NCI-H510A treated with DMSO at 0.1 percent for 48 hours (cell line): ENCODE measurements at places on chromosomes 4 and X.
A peak's percentile ranks its signal among the peaks of the same experiment; 100 is the strongest.

- no peak for DNase-seq
These were observed 172.0 kb downstream of the FSTL5 start for GRCh38 chr4:161991811-161992210.

GRCh38 chr4:42954963-42955669 is 62.6 kb downstream of the GRXCR1 start:
- no peak for DNase-seq

DNA sequence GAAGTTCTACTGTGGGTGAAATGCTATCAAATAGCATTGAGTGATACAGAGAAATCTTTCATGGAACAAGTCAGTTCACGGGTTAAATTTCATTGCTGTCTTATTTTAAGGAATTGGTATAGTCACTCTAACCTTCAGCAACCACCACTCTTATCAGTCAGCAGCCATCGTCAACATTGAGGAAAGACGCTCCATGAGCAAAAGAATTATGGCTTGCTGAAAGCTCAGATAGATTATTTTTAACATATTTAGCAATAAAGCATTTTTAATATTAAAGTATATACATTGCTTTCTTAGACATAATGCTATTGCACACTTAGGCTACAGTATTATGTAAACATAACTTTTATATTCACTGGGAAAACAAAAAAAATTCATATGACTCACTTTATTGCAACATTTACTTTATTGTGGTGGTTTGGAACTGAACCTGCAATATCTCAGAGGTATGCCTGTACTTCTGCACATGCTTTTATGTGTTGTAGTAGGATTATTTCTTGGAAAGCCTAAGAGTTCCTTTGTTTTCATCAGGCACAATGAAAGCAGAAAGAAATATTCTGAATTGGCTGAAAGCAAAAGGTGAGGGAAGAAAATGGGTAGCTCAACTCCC is 586.7 kb downstream of the GBA3 start:
- no peak for DNase-seq

GRCh38 chr4:176834531-176834930 is 41.8 kb upstream of the VEGFC start:
- no peak for DNase-seq

DNA sequence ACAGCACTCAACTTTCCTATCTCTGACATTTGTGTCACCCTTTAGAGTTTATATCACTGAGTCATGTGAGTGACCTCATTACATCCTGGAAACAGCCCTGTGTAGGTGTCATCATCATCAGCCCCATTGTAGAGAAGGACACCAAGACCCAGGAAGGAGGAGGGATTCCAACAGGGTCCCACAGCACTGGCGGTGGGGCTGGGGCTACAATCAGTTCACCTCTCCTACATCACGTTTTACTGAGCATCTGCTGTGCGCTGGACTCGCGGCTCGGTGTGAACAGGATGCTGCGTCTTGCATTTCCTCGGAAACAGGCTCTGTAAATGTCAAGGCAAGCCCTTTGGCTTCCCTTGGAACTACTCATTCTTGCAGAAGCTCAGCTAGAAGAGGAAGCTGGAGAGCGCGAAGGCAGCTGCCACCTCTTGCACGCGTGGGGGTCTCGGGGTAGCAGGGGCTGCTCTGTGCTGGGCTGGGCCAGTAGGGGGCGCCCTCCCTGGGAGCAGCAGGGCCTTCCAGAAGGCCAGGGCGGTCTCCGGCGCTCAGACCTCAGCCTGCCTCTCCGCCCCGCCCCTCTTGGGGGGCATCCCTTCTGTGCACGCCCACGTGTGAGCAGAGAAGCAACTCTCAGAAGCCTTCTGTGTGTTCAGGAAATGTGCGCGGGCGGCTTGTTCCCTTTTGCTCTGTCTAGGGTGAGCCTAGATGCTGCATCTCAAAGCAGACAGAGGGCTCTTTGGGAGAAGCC is 29.0 kb downstream of the REELD1 start:
- DNase-seq = no peak

DNA sequence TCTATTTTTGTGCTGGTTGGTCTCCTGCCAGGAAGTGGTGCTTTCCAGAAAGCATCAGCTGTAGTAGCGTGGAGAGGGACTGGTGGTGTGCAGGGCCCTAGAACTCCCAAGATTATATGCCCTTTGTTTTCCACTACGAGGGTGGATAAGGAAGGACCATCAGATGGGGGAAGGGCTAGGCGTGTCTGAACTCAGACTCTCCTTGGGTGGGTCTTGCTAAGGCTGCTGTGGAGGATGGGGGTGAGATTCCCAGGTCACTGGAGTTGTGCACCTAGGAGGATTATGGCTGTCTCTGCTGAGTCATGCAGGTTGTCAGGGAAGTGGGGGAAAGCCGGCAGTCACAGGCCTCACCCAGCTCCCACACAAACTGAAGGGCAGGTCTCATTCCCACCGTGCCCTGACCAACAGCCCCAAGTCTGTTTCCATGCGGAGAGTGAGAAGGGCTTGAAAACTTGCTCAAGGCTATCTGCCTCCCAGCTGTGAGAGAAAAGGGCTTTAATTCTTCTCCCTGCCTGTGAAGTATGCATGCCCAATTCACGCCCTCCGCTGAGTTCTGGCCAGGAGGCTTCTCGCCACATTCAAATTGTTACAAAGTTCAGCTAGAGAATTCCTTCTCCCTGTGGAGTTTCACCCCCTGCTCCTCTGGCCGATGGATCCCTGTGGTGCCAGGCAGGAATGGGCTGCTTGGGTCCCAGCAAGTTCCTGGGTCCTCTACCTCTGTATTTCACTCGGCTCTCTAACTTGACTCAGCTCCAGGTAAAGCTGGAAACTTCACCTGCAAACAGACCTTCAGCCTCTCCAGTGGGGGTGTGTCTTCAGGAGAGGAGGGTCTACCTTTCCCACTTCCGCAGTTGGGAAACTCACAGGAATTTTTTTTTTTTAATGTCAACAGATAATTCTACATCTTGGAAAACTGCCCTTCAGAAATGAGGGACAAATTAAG is 7.7 kb upstream of the CSTF2 start:
- no peak for DNase-seq

DNA sequence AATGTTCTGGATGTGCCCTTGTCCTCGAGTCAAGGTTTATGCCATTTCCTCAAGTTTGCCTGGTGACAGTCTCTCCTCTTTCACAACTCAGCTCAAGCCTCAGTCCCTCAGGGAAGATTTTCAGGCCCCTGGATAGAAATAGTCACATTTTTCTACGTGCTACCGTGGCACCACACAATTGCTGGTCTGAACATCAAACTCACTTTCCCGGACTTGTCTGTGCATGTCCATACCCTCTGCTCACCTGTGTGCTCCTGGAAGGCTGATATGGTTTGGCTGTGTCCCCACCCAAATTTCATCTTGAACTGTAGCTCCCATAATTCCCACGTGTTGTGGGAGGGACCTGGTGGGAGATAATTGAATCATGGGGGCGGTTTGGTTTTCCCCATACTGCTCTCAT is 129.7 kb downstream of the HS3ST1 start:
- no peak for DNase-seq

DNA sequence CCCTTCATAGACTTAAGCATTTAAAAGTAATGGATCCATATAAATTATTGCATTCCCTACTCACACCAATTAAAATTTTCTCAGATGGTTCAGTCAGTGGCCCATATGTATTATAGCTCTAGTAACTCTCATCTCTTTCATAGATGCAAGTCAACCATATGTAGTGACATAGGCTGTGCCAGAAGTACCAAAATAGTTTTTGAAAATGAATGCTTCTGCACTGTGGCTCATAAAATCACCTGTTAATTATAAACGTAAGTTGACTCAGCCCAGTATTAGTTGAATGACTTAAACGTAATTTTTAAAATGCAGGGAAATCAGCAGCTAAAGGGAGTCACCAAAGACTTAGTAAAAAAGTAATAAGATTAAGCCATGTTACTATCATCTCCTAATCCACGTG is 143.8 kb downstream of the PPARGC1A start:
- DNase-seq = no peak

- peak; percentile 54 for DNase-seq
These were observed 27.0 kb downstream of the PROM1 start for GRCh38 chr4:16056681-16057385.

DNA sequence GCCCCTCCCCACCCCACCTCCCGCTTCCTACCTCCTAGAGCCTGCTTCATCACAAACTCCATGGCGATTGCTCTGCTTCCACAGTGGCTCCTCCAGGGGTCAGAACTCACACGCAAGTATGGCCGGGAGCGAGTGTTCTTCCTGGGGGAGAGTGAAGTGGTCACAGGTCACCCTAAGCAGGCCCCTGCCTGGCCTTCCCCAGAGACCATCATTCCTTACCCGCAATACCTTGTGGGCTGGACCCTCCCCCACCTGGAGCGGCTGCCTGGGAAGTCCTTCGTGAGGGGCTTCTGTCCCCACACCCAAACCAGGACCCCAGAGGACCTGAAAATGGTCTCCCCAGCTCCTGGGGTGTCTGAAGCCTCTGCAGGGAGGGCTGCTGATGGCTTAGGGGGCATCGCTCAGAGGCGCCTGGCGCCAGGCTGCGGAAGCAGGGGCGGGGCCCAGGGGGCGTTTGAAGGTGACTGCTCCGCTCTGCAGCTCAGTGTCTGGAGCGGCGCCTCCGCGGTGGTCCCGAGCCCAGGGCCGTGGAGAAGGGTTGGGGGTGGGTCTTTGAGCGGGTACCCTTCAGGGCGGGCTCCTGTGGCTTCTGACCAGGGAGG is 1.4 kb downstream of the CPLX1 start:
- no peak for DNase-seq

GRCh38 chr4:94244829-94245185 is 37.1 kb downstream of the SMARCAD1 start:
- no peak for DNase-seq

- no peak for DNase-seq
These were observed 53.0 kb downstream of the CHST7 start for GRCh38 chrX:46626566-46626965.

DNA sequence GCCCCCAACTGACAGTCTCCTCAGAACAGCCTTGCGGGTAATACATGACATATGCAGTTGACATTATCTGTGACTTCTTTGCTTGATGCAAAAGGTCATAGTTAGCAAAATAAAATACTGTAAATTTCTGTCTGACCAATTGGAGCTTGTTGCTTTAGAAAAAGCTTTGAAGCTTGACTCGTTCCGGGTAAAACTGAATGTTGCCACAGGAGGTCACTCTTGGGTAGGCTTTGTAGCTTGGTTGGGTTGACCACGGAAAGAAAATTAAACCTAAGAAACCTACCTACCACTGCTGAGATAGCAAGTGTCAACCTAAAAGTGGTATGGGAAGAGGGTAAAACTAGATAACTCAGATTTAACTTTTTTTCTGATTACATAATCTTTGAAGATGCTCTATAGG is 23.2 kb downstream of the PRPS2 start:
- DNase-seq = peak; percentile 32

GRCh38 chrX:44785652-44786051 is 58.2 kb upstream of the DUSP21 start:
- DNase-seq = no peak

DNA sequence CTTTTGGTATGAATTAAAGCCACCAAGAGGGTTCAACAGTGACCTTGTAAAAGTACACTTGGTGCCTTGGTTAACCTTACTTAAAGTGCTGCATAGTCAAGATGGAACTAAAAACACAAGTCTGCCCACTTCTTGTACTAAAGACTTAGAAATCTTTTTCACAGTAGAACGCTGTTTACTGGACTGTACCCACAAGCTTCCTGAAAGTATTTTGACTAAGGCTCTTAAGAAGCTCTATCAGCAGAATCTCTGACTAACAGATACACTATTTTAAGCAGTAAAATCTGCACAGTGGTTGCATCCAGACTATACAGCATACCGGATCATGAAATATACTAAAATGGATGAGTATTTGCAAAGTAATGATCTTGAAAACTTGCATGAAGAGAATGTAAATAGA is 7.2 kb downstream of the RAB28 start:
- DNase-seq = no peak

GRCh38 chr4:153114771-153115321 is 89.4 kb upstream of the TRIM2 start:
- no peak for DNase-seq

DNA sequence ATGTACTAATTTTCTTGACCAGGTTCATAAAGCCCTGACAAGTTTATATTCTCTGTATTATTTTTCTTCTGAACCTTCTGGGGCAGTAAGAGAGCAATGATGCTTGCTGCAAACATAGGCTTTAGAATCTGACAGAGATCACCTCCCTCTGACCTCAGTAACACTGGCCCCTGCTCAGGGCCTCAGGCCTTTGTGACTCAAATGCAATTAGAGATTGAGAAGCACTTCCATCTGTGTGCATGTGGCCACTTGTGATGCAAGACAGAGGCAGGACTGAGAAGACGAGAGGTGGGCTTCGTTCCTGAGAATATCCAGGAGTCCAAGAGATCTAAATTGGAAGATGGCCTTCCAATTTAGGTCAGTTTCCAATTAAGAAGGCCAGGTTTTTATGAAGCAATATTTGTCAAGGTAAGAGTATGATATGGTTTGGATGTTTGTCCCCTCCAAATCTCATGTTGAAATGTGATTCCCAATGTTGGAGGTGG is 82.8 kb upstream of the VEGFC start:
- DNase-seq = no peak

DNA sequence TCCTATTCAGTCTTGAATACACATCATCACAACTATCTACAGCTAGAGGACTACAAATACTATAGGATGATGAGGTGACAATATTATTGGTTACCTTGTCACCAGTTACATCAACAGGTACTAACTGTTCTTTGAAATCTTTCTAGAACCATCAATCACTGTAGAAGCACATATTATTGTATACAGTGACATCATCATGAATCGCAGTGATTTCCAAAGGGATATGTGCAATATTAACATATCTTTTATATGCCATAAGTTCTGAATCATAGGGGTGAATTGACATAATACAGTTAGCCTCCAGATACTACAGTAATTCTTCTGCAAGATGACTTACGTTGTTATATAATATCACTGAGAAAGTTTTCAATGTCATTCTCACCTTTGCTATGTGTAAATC is 105.2 kb upstream of the HPGD start:
- no peak for DNase-seq

GRCh38 chr4:104909376-104909775 is 237.3 kb upstream of the TET2 start:
- DNase-seq = no peak

GRCh38 chrX:15790769-15791290 is 546 bp downstream of the ZRSR2 start:
- peak; percentile 26 for DNase-seq

DNA sequence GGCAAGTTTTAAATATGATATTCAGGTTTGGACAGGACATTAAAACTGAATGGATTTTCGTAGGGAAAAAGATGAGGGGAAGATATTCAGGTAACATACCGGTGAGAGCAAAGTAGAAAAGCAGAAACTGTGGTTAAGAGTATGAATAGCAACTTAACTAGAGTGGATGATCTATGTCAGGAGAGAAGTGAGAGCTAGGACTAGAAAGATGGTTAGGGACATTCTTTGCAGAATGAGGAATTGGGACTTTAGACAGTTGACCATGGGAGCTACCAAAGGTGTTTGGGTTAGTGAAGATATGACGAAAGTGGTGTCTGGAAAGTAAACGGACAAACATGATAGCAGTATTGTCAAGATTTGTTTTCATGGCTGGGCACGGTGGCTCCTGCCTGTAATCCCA is 45.2 kb downstream of the ANXA5 start:
- DNase-seq = no peak

GRCh38 chr4:152556283-152556682 is 20.4 kb upstream of the FBXW7 start:
- DNase-seq = no peak

GRCh38 chr4:107719922-107720722 is at the start of gene PAPSS1:
TSS of gene PAPSS1 (minus strand) at chr4:107720234. CDS start at chr4:107720179, 55 bp downstream.
- peak; percentile 88 for DNase-seq
